ENCODE measurements at places on chromosomes 7 and 10.
A peak's percentile ranks its signal among the peaks of the same experiment; 100 is the strongest.

- DNase-seq: peak; percentile 87
Measured at GRCh38 chr10:132591166-132591971, 53.8 kb downstream of the INPP5A start.

GRCh38 chr10:52115823-52116222 is 198.3 kb upstream of the DKK1 start:
- peak; percentile 0 for DNase-seq

GRCh38 chr7:46933596-46933995 is 648.3 kb downstream of the TNS3 start:
- DNase-seq: no peak

DNA sequence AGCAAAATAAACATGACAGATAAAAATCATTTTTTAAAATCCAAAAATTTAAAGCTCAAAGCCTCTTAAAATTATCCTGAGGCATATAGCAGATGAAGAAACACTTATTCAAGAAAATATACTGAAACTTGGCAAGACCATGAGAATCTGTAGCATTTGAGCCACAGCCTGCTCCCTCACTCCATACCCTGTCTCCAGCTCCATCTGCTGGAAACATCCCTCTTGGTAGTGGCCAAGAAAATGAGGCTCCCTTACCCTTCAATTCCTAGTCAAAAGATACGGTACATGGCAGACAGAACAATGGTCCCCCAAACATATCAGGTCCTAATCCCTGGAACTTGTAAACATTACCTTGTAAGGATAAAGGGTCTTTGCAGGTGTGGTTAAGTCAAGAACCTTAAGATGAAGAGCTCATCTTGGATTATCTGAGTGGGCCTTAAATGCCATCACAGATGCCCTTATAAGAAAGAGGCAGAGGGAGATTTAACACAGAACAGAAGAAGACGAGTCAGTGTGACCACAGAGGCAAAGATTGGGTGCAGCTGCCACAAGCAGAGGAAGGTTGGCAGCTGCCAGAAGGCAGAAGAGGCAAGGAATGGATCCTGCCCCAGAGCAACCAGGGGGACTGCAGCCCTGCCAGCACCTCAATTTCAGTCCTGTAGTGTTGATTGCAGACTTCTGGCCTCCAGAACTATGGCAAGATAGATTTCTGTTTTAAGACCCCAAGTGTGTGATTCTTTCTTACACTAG is 149.4 kb downstream of the ZNF248 start:
- DNase-seq: no peak

DNA sequence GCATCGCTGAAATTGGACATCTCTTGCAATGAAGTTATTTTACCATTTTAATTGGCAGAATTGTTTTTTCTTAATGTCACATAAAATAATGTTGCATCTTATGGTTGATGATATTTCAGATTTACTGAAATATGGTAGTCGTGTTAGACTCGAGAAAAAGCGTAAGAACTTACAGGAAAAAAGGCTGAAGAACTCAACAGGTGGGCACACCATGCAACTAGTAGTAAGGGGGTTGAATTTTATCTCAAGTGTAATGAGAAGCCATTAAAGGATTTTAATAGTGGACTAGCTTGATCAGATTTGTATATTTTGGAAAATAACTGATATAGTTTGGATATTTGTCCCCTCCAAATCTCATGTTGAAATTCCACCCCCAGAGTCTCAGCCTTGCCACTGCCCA is 41.1 kb downstream of the MSRB2 start:
- no peak for DNase-seq

- peak; percentile 49 for DNase-seq
Measured at GRCh38 chr7:21869785-21870402, 75.8 kb downstream of the CDCA7L start.

All from astrocyte of the hippocampus (primary cell).